ENCODE measurements at places on chromosomes 6 and 20.

DNA sequence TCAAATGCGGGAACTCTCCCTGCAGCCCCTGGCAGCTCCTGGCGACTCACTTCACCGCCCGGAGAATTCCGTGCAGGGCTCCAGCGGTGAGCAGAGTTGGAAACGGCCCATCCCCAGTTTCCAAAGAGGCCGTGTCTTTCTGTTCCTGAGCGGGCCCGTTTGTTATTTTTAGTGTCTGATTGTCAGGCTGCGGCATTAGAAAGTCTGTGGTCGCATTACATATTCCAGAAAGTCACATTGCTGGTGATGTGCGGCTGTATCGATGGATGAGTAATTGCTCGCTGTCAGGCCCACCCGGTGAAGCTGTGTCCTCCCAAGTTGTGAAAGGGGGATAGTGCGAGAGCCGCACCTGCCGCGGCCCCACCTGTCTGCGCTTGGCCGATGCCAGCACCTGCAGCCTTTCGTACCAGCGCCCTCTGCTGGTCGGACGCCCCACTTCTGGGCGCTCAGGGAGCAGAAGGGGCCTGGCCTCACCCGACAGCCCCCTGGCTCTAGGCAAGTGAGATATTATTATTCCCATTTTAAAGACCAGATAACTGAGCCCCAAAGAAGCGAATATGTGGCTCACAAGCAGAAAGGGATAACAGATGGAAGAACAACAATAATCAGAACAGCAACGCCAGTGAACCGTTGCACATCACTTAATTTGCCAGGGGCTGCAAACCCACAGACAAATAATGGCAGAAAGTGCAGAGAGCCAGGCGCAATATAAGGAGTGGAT is 244.9 kb downstream of the TSHZ2 start:
- peak; percentile 75 for DNase-seq

- peak; percentile 78 for DNase-seq
Observed at GRCh38 chr6:44642870-44643522, 255.5 kb downstream of the CDC5L start.

- DNase-seq, result no peak
Observed at GRCh38 chr6:75381877-75382633, 97.5 kb upstream of the TMEM30A start.

DNA sequence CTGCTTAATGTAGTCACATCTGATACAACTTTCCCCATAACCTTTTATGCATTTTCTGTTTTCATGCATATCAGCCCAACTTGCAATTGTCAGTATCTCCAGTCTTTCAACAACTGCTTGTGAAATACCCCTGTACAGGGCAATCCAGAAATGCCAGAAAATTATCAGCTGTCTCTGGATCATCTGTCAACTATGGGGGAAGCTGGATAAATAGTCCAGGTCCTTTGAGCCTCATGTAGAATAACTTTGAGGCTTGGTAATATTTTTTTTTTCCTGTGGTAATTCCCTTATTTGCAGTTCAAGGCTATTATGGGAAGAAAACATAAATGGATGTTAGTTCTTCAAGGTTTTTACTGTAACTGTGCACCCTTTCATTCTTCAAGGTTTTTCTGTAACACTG is 6.2 kb downstream of the DEFB125 start:
- no peak for DNase-seq

- peak; percentile 60 for DNase-seq
Observed at GRCh38 chr6:139364302-139364981, 10.0 kb downstream of the CITED2 start.

- peak; percentile 18 for DNase-seq
Observed at GRCh38 chr6:108497883-108498282, 62.8 kb upstream of the FOXO3 start.

- no peak for DNase-seq
Observed at GRCh38 chr6:130674604-130675003, 152.6 kb upstream of the SMLR1 start.

DNA sequence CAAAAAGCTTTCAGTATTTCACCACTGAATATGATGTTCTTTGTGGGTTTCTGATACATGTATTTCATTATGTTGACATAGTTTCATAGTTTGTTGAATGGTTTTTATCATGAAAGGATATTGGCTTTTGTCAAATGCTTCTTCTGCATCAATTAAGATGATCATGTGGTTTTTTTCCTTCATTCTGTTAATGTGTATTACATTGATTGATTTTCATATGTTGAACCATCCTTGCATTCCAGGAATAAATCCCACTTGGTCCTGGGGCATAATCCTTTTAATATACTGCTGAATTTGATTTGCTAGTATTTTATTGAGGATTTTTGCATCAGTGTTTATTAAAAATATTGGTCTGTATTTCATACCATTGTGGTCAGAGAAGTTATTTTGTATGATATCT is 70.9 kb upstream of the BHLHE23 start:
- no peak for DNase-seq

DNA sequence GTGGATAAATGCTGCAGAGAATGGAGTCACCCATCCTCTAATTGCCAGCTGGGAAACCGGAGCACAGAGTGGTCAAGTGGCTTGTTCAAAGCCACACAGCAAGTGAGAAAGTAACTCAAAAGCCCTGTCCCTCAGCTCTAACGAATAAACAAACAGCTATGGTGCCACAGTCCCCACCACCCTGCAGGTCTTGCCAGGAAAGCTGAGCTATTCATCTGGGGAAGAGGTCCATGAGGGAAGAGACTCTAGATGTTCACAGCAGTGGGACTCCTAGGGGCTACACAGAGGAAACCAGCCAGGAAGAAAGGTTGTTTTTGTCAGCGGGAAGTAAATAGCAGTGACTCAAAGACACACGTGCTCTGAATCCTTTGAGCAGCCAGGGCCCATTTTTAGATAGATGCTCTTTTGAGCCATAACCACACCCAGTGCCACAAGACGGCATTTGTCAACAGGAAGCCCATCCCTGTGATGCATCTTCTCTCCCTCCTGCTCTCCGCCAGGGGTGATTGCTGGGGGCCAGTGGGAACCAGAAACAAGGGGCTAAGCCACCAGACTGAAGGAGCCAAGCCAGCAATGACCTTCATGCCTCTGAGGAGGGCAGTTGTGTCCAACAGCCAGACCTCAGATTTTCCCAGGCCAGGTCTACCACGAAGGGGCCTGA is 32.4 kb upstream of the TCP11 start:
- DNase-seq, result no peak

GRCh38 chr6:141610741-141611140 is 522.0 kb upstream of the GJE1 start:
- no peak for DNase-seq

DNA sequence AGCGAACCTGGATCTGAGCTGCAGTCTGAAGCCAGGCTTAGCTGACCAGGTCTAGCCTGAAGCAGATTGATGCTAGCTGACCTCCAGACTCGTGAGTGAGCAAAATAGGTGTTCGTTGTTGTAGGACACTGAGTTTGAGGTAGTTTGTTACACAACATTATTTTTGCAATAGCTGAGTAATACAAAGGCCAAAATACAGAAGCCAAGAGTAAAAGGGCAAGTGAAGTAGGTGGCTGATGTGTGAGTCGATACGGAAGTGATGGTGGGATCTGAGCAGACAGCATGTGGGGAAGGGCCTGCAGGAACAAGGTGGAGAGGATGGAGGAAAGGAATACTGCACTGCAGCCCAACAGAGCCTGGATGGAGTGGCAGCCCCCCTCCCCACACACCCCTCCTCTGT is 8.5 kb upstream of the SPATS1 start:
- DNase-seq, result no peak

GRCh38 chr6:89079511-89080234 is 878 bp upstream of the PNRC1 start:
- peak; percentile 51 for DNase-seq

- DNase-seq, result no peak
Observed at GRCh38 chr6:157879873-157880254, 56.8 kb downstream of the SNX9 start.

DNA sequence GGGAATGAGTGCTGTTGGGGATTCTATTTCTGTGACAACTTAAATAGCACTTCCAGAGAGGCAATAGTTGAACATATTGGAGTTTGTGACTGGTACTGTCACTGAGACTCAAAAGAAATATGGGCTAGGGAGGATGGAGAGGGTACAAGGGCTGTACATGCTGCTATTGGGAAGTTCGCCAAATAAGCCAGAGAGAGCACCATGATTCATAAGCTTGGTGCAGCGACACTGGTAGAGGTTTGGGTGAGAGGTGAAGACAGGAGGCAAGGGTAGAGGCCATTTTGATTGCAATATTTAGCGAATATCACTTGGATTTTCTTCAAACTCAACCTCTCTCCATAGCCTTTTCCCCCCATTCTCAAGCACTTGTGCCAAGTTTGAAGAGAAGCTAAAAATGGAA is 214.3 kb downstream of the OGFRL1 start:
- no peak for DNase-seq

GRCh38 chr6:13156381-13156780 is 172.0 kb downstream of the TBC1D7 start:
- no peak for DNase-seq

DNA sequence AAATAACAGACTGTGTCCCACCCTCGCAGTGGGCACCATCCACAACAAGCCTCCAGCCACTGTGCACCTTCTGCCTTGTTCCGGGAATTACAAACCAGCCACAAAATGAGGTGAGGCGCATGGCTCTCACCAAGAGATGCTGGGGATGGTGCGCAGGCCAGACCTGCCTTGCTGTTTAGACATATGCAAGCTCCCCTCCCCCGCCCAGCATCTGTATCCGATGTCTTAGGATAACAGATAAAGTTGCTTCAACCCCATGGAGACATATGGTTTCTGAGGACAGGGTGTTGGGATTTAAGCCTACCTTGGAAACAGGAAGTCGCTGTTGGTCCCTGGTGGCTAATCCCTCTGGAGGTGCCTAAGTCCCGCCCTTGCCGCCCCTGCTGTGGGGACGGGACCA is 50.4 kb upstream of the MPC1 start:
- no peak for DNase-seq

GRCh38 chr6:149723771-149724417 is 6.0 kb upstream of the LATS1 start:
- peak; percentile 60 for DNase-seq

- DNase-seq, result no peak
Observed at GRCh38 chr20:44079291-44079690, 107.7 kb downstream of the JPH2 start.

GRCh38 chr6:47715782-47716181 is 17.4 kb downstream of the ADGRF4 start:
- DNase-seq, result no peak

DNA sequence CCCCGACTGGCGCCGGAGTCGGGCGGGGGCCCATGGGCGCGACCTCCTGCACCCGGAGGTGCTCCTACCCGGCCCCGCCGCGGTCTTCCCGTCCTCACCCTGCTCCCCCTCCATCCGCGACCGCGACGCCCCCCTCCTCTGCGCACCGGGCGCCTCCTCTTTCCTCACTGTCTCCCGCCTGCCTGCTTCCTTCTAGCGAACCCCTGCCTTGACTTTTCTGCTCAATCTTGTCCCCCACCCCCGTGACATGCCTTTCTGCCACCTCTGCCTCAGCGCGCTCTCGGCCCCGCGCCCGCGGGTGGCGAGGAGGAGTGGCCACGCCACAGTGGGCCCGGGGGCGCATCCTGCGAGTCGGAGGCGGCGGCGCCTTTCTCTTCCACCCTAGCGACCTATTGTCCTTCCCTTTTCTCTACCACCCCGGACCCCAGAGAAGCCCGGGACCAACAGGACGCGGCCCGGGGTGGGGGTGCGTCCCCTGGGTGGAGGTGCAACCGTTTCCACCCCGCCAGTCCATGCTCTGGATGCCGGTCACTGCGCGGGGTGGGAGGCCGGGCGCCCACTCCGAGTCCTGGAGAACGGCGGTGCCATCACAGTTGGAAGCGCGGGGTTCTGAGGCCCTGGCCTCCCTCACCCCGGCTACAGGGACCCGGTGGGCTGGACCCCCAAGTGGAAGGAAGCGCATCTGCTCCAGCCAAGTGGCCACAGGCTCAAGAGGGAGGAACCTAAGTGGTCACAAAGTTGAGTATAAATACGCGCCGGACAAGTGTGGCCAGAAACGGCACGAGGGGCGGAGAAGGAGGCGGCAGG is 2.0 kb downstream of the PDE10A start:
- DNase-seq, result no peak

DNA sequence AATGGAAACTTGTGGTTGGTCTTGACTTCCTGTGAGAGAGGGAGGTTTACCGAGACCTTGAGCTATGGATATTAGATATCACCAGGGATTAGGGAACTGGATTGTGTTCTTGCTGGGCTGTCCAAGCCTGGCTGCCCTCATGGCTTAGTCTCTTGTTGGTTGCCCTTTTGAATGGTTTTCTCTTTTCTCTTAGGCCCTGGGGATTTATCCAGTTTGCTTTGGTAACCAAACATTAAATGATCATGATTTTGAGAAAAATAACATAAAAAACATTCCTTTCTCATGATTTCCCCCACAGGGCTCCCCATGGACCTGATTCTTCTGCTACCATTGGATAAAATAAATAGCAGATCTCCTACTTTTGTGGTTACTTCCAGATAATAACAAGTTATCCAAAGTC is 306.4 kb upstream of the RNF217 start:
- no peak for DNase-seq

DNA sequence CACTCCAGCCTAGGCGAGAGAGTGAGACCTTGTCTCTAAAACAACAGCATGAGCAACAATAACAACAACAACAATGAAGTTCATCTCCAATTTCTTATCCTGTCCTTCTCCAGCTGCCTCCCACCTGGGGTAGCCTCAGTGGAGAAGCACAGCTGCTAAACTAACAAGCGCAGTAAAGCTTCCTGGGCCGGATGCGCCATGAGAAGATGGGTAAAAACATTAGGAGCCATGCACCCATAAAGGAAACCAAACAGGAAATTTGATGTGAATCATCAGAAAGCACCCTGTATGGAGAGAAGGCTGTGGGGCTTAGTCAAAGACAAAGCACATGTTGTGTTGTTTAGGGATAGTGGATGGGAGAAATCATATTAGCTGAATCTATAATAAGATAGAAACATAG is 61.1 kb upstream of the CCN6 start:
- DNase-seq, result peak; percentile 85

DNA sequence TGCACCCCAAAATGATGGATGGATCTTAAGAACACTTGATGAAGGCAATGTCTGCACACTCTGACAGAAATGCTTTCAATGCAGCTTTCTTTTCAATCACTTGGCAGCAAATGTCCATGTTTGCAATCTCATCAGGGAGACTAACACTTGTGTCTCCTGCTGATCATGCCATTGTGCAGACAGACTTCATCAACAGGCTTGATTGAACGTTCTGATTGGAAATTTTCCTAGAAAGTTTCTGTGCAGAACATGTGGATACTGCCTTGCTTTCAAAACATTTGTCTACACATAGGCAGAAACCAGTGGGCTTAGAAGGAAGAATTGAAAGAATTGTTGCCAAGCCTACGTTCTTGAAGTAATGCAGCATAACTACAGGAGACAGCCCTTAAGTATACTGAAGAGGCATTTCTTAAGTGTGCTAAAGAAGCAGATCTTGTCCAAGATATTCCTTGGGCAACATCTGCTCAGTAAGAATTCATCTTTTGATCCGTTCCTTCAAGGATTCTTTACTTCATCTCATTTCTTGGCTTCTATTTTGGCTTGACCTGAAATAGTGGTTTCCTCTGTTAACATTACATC is 120.4 kb upstream of the PLCB4 start:
- no peak for DNase-seq

All from activated CD4-positive, alpha-beta T cell treated with anti-CD3 and anti-CD28 coated beads, Interleukin-2, Interleukin-4, amounts not matched to agents 100 ng/mL and 50 ng/mL, durations not matched to agents 16 hours and 8 hours (primary cell).